ENCODE measurements at places on chromosomes 5 and 9. TPM values are rescaled to one million over a fixed set of nuclear protein-coding genes. Genes with fewer than 3 reads are reported as not detected.

- no peak for DNase-seq
These were observed 391.7 kb downstream of the RAB3C start for GRCh38 chr5:58974601-58975000.

GRCh38 chr9:7578951-7579350 is 220.6 kb downstream of the DMAC1 start:
- DNase-seq = no peak

GRCh38 chr5:59656351-59657254 is 236.9 kb downstream of the PDE4D start:
- DNase-seq = no peak

DNA sequence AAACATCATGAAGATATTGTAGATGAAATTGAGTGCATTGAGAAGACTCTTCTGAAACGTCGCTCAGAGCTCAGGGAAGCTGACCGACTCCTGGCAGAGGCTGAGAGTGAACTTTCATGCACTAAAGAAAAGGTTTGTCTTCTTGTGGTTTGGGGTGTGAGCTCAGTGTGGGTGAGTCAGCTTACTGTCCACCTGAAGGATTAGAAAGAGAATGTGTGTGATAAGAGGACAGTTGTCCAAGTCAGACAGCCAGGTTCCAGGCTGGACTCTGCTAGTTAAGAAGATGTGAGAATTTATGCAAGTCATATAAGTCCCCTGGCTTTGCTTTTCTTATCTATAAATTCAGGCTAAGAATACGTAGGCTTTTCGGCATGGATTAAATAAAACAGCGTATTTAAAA is 46.9 kb downstream of the RAB14 start:
- no peak for DNase-seq

- no peak for DNase-seq
These were observed 162.2 kb downstream of the EBF1 start for GRCh38 chr5:158937381-158937952.

DNA sequence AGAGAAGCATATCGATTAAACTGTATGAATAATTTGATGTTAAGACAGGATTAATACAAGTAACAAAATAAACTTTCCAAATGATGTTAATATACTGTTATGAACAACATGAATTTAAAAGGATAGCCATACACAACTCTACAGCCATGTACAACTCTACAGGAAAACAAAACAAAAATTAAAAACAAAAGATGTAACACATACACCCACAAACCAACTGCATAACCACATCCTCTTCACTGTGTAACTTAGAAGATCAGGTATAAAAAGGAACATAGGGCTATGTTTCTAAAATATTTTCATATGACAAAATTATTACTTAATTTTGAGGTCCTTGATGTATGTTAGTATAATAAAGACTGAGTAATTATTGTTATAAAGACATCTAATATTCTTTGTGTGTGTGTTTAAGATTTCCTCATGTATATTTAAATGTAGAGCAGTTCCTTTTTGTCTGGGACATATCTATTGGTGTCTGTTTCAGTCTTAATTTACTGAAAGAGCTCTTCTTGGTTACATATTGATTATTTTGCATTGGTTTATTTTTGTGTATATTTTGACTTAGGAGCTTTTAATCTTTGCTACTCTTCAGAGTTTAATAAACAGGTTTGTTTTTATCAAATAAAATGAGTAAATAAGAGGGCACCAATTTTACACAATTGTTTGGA is 966.8 kb upstream of the CTNND2 start:
- DNase-seq = no peak

GRCh38 chr5:36854402-36855140 is 22.0 kb upstream of the NIPBL start:
- DNase-seq = no peak

- DNase-seq = no peak
These were observed 238.3 kb upstream of the IRX1 start for GRCh38 chr5:3357291-3357690.

DNA sequence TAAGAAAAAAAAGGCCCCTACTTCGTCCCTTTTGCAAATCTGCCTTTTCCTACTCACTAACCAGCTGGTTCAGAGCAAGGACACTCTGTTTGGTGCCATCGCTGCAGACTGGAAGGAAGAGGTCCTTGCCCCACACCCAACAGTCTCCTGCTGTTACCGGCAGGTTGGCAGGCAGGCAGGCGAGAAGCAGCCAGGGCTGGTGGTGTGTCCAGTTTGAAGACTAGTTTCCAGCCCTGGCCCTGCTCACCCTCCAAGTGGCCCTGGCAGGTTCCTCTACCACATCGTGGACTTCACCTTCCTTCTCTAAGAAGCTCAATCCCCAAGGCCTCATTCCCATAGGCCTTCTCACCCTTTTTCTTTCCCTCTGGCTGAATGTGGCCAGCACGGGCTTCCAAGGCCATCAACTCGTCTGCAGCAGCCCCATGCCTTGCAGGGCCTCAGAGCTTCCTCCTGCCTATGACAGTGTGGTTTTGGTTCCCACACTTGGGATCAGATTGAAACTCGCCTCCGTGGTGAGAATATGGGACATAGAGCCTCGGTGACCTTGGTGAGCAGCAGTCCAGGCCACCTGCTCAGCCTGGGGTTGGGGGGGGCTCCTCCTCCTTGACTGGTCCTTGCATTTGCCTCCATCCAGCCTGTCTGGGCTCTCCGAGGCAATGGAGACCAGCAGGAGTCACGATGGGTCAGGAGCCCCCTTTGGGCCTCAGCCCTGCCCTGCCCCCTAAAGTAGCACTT is 22.9 kb downstream of the TGFBI start:
- no peak for DNase-seq

DNA sequence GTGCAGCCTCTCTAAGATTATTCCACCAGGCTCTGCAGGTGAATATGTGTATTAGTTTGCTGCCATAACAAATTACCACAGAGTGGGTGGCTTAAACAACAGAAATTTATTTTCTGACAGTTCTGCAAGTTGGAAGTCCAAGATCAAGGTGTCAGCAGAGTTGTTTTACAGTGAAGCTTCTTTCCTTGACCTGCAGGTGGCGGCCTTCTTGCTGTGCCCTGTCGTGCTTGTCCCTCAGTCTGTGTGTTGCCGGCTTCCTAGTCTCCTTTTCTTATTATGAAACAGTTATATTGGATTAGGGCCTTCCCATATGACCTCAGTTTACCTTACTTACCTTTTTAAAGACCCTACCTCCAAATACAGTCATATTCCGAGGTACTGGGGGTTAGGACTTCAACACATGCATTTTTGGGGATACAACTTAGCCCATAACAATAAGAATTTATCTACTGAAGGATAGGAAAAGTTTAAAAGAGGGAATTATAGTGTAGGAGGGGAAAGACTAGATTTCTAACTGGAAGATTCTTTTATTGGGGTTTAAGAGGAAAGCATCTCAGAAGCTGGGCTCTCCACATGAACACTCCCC is 97.4 kb downstream of the OSTF1 start:
- DNase-seq = peak; percentile 41

DNA sequence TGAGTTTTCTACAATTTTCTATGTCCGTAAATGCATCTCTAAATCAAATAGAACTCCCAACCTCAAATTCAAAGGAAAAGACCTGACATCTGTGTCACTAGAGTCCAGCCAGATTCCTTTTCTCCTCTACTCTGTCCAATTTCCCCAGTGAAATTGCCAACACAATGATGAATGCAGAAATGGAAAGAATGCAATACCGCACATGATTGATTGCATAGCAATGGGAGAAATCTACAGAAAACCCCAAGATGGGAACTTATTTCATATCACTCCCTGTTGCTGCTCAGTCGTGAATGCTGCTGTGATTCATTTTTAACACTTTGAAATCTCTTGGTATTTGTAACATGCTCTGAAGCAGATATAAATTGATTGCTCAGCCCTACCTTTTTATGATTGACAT is 355.1 kb upstream of the TUSC1 start:
- no peak for DNase-seq

- DNase-seq = no peak
These were observed 32.7 kb upstream of the KCNMB1 start for GRCh38 chr5:170421826-170422225.

DNA sequence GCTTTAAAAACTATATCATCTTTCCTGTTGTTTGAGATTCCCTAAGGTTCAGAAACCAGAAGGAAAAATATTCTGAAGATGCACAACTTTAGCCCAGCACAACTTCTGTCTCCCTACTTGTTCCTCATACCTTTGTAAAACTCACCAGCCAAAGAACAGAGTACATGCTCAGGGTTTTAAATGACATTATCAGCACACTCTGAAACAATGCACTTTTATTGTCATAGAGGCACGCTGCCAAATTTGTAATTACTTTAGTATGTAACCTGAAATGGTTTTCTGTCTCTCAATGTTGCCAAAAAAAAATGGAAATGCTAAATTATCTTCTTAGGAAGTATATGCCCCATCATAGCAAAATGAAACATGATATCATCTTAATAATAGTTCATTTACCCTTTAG is 383.6 kb upstream of the CDH6 start:
- no peak for DNase-seq

NPR3 gene
- 0.03 TPM for polyA plus RNA-seq

IQGAP2 gene
- polyA plus RNA-seq = 4.5 TPM

RGS7BP gene
- polyA plus RNA-seq = 0.43 TPM

FOXD4L6 gene
- polyA plus RNA-seq = not detected

SURF6 gene
- 4.9 TPM for polyA plus RNA-seq

CNTNAP3 gene
- 11.1 TPM for polyA plus RNA-seq

ARL14EPL gene
- not detected for polyA plus RNA-seq

ZDHHC12 gene
- 62.0 TPM for polyA plus RNA-seq

Data from endothelial cell of umbilical vein (primary cell).